ENCODE measurements at places on chromosomes 16 and 17. TPM values are rescaled to one million over a fixed set of nuclear protein-coding genes. Genes with fewer than 3 reads are reported as not detected.

KRTAP2-1 gene
- not detected for total RNA-seq

HOXB7 gene
- not detected for total RNA-seq

TP53 gene
- total RNA-seq = 3.4 TPM

MT3 gene
- not detected for total RNA-seq

RASD1 gene
- 59.0 TPM for total RNA-seq

CTRB2 gene
- not detected for total RNA-seq

GRCh38 chr16:20938426-20938825 is 37.9 kb downstream of the LYRM1 start:
- H3K27me3 ChIP-seq = no peaks in the 10 kb centered on the region
- peak overlapping the region; percentile 42 for H3K27ac ChIP-seq
- peaks cover 17% of the 10 kb centered on the region for H3K4me1 ChIP-seq
- H3K4me3 ChIP-seq = no peak overlapping the region
- DNase-seq = peak; percentile 74

- H3K4me3 ChIP-seq = no peak overlapping the region
- no peaks in the 10 kb centered on the region for H3K27me3 ChIP-seq
- H3K27ac ChIP-seq = no peak overlapping the region
- H3K36me3 ChIP-seq = no peaks in the 10 kb centered on the region
- no peak for DNase-seq
Observed at GRCh38 chr17:32103476-32104113, 38.7 kb upstream of the RHOT1 start.

GRCh38 chr16:50103764-50104163 is 38.0 kb downstream of the HEATR3 start:
- H3K27ac ChIP-seq = no peak overlapping the region
- H3K36me3 ChIP-seq = peaks cover 10% of the 10 kb centered on the region
- H3K27me3 ChIP-seq = no peaks in the 10 kb centered on the region
- no peaks in the 10 kb centered on the region for H3K4me1 ChIP-seq
- no peak overlapping the region for H3K4me3 ChIP-seq
- DNase-seq = no peak

- H3K4me3 ChIP-seq = no peak overlapping the region
- peak; percentile 15 for DNase-seq
Observed at GRCh38 chr16:27547134-27547533, 2.6 kb downstream of the GTF3C1 start.

GRCh38 chr17:1541367-1541904 is 21.2 kb downstream of the PITPNA start:
- H3K27ac ChIP-seq = no peak overlapping the region
- H3K36me3 ChIP-seq = peaks cover 6% of the 10 kb centered on the region
- H3K27me3 ChIP-seq = no peaks in the 10 kb centered on the region
- no peak overlapping the region for H3K4me3 ChIP-seq
